Stimulated activated CD4-positive, alpha-beta T cell treated with anti-CD3 and anti-CD28 coated beads, TNF-alpha, amount 100 ng/mL, for 1 hour (primary cell): ENCODE measurements at places on chromosomes 1 and 21.
A peak's percentile ranks its signal among the peaks of the same experiment; 100 is the strongest.

DNA sequence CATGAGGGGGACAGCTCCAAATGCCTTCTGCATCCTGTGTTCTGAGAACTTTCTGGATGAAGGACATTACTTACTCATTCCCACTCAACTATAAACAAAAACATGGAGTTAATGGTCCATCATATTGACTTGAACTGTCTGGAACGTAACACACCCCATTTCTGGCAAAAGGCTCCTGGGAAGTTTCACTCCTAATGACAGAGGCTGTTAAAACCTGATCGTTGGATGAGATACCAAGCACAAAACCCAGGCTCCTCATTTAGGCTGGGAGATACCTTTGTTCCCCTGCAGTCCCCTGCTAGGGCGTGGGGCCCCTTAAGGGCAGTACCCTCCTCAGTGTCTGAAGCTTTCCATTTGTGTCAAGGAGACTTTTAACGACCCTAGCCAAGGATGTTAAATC, 78.9 kb downstream of the RHOU start:
- DNase-seq: no peak

DNA sequence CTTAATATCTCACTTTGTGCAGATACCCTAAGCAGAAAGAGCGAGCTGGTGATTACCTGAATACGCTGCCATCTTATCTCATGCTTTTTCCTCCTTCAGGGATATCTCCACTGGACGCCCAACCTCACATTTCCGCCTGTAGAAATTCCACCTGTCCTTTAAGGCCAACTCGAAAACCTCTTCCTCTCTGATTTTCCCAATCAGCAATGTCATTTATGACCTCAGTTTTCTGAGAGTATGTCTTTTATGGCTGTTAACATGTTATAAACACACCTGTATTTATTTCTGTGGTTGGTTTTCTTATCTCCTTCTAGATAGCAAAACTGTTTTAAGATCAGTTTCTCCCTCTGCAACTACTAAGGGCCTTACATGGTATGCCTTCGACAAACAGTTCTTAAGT, 41.1 kb downstream of the CD34 start:
- no peak for DNase-seq

- no peak for DNase-seq
These were observed 23.6 kb downstream of the KCND3 start for GRCh38 chr1:111965781-111966443.

- DNase-seq: no peak
These were observed 29.1 kb upstream of the BCAR3 start for GRCh38 chr1:93710499-93711453.

GRCh38 chr1:9960706-9961562, 17.7 kb downstream of the NMNAT1 start:
- DNase-seq: no peak

- DNase-seq: no peak
These were observed 79.9 kb downstream of the FHAD1 start for GRCh38 chr1:15326691-15327588.

DNA sequence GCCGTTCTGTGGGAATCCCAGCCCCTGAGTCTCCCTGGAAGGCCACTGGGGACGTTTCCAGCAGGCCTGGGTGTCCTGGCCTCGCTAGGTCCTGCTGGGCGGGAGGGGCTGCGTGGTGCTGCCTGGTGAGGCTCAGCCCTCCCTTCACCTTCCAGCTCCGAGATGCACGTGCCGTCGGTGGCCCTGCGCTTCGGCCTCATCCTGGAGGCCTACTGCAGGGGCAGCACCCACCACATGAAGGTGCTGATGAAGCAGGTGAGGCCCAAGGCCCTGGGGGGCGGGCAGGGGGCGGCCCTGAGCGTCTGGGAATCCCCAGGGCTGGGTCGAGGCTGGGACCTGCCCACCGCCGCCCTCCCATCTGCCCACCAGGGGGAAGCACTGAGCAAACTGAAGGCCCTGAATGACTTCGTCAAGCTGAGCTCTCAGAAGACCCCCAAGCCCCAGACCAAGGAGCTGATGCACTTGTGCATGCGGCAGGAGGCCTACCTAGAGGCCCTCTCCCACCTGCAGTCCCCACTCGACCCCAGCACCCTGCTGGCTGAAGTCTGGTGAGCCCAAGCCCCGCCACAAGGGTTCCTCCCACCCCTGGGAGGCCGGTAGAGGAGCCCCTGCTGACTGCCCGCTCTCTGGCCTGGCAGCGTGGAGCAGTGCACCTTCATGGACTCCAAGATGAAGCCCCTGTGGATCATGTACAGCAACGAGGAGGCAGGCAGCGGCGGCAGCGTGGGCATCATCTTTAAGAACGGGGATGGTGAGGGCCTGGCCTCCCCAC, 70.3 kb downstream of the PIK3CD start:
- DNase-seq: peak; percentile 82

DNA sequence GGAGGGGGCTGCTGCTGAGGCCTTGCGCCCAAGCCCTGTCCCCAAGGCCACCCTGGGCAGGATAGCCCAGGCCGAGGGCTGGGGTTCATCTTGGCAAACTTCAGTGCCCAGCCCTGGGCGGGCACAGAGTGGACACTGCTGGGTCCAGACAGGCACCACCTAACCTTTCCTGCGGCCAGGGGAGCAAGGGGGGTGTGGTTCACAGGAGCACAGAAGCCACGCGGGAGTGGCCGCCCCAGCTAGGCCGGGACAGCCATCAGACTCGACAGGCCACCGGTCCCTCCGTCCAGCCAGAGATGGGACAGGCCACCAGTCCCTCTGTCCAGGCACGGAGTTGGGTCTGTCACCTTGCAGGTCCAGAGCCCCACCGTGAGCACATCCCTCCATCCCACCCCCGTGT, 28.9 kb downstream of the ARHGEF16 start:
- DNase-seq: no peak

DNA sequence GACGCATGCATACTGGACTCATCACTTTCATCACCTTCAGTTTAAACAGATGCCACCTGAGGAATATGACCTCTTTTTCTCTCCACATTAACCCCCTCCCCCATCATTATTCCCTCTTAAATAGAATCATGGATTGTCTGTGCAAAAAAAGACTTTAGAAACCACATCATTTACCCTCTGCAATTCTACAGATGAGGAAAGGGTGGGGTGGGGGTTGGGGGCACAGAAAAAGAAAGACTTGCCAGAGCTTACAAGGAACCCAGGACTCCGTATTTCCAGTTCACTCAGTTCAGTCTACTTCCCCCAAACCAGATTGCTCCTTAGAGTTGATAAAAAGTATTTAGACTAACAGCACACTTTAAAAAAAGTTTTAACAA, 26.2 kb upstream of the NFIA start:
- DNase-seq: no peak

DNA sequence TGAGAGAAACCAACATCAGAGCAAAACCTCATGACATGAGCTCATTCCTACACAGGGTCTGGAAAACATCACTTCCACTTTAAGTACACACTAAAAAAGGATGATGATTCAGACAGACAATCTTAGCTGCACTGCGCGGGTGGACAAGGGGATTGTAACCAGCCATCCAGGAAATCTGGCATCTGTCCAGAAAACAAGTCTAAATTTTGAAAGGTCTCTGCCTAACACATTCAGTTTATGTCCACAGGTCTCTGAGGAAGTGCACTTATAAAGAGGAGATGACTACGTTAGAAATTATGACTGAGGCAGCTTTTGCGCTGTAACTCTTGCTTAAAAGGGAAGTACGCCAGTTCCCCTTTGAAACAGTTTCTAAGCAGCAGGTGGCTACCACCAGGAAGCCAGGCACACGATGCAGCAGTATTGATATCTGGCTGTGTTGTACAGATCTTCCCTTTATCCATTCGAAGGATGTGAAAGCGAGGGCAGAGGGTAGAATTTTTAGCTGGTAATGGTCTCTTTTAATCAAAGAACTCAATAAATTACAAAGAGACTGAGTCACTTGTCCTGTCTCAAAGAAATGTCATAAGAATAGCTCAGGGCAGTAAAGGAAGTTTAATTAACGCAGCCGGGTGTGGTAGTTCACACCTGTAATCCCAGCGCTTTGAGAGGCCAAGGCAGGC, 128.0 kb downstream of the SETD4 start:
- no peak for DNase-seq

GRCh38 chr1:63294803-63295594, 27.4 kb upstream of the FOXD3 start:
- DNase-seq: no peak

- no peak for DNase-seq
These were observed 46.2 kb downstream of the GPR3 start for GRCh38 chr1:27438621-27439061.

- DNase-seq: no peak
These were observed 166.8 kb upstream of the IVNS1ABP start for GRCh38 chr1:185483664-185484450.

- DNase-seq: no peak
These were observed 365.0 kb downstream of the LTN1 start for GRCh38 chr21:28627691-28628090.

DNA sequence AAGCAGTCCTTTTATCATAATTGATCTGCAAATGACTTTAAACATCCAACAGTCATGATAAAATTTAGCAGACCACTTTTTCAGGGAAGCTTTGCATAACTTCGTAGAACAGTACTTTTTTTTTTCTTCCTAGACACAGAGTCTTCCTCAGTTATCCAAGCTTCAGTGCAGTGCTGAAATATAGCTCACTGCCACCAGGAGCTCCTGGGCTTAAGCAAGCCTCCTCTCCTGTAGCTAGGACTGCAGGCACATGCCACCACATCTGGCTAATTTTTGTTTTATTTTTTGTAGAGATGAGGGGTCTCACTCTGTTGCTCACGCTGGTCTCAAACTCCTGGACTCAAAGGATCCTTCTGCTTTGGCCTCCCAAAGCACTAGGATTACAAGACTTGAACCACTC, 3.8 kb downstream of the F13B start:
- DNase-seq: no peak

GRCh38 chr1:27945020-27945419, 10.2 kb downstream of the SMPDL3B start:
- no peak for DNase-seq

GRCh38 chr1:31981972-31982371, 31.7 kb upstream of the KHDRBS1 start:
- no peak for DNase-seq

GRCh38 chr21:42306366-42307035, 8.7 kb downstream of the TFF3 start:
- DNase-seq: no peak

DNA sequence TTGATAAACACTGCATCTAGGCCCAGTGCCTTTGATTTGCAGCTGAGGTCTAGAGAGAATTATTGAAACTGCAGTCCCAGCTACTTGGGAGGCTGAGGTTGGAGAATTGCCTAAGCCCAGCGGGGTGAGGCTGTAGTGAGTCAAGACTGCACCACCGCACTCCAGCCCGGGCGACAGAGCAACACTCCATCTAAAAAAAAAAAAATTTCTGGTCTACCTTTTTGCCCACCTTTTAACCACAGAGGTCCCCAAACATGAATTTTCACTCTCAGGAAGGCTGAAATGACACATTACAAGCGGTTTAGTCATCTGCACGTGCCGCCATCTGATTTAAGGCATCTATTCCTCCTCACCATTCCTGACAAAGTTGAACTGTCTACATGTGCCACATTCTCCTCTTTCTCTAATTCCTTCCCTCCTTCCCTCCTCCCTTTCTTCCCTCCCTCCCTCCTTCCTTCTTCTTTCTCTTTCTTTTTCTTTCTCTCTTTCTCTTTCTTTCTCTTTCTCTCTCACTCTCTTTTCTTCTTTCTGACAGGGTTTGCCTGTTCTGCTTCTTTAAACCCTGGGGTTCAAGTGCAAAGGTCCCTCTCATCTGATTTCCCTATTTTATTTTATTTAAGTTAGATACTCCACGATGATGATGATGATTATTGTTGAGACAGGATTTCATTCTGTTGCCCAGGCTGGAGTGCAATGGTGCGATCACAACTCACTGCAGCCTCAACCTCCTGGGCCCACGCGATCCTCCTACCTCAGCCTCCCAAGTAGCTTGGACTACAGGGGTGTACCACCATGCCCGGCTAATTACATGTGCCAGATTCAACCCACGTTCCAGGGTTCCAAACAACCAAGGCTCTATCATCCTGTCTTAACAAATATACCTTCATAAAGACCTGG, 3.0 kb upstream of the SOD1 start:
- no peak for DNase-seq

DNA sequence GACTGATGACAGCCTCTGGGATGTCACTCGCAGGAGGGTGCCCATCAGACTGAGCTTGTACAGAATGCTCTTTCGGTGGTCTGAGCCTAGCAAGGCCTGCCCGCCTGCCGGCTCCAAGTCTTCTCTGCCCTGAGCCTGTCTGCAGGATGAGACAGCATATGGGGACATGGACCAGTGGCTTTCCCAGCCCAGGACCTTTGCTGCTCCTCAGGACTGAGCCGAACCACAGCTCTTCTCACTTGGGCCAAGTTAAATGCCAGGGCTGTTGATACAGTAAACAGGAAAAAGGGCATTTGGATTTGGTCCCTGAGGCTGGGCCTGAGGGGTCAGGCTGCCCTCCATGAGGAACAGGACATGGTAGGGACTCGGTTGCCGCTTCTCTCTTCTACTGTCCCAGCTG, 64.3 kb upstream of the EPS8L3 start:
- DNase-seq: no peak

DNA sequence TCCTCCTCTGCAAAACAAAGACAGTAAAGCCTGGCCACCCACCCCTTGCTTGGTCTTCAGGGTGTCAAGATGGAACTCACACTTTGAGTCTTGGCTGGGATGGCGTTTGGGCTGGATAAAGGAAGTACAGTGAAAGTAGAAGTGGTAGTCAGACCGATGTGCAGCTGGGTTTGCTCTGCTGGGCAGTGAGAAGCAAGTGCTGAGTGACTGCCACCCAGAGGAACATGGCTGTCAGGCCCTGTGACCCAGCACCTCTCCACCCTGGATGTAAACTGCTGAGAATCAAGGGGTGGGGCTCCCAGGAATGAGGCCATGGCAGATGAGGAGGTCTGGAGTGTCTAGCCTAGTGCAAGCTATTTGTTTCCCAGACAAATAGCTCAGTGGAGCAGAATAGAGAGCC, 51.2 kb downstream of the POFUT2 start:
- no peak for DNase-seq

DNA sequence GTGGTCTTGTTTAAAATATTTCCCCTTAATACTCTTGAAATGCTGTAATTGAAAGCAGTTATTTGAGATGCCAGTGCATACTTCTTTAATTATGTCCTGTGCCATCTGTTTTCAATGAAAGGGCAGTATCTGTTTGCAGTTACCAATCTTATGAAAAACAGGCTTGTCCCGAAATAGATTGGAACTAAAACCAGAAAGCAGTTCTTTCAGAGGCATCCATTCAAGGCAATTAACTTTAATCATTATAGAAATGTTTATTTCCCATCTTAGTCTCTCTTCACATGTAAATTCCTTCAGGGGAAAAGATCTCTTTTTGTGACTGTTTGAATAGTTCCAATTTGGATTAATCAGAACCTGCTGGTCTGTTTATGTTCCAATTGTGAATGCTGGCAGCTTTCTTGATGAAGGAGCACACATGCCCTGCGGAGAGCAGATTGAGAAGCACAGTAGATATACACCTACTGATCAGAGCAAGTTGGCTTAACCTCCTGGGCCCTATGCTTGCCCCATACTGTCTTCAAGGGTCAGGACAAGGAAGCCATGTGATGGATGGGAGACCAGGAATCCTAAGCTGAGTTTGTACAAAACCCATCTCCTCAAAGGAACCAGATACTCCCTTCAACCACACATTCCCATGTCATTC, 41.6 kb upstream of the MROH9 start:
- DNase-seq: no peak

GRCh38 chr1:227559926-227560325, 3.4 kb upstream of the ZNF678 start:
- DNase-seq: no peak
